ENCODE measurements at places on chromosomes 5 and 9.

DNA sequence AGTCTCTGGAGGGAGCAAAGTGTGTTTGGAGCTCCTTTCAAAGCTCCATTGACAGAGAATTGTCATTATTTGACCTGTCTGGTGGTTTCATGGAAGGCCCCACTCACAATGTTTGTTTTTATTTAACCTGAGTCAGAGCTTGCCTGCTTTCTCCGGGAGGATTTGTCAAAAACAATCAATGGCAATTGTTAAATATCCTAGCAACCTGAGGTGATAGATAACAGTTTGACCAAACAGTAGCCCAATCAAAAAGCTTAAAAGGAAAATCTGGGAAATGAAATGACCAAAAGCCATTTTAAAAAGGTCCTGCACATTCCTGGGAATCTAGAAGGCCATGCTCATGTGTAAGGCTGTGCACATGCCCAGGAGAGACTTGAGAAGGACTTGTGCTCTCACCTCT, 177.2 kb upstream of the POC5 start:
- DNase-seq, result no peak

GRCh38 chr5:44860267-44860666, 51.5 kb downstream of the MRPS30 start:
- DNase-seq, result no peak

GRCh38 chr9:114898741-114899140, 31.6 kb downstream of the TNFSF8 start:
- DNase-seq, result no peak

- DNase-seq, result no peak
Observed at GRCh38 chr9:10921671-10922070, 308.9 kb upstream of the PTPRD start.

- no peak for DNase-seq
Observed at GRCh38 chr9:68730570-68731235, 25.7 kb downstream of the PIP5K1B start.

DNA sequence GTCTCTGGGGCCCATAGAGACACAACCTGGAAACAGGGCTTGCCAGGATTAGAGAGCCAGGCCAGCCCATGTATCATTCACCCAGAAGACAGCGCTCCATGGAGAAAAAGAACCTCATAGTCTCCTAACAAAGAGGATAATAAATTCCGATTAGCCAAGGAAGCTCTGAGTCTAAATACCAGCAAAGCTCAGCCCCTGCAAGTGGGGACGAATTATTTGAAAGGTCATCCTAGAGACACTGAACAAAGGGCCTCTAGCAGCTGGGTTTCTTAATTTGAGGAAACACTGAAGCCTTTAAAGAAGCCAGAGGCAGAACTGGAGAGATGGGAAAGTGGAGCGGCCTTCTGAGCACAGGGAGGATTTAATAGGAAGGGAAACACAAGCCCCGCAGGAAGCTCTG, 287.1 kb upstream of the ZNF462 start:
- DNase-seq, result no peak

DNA sequence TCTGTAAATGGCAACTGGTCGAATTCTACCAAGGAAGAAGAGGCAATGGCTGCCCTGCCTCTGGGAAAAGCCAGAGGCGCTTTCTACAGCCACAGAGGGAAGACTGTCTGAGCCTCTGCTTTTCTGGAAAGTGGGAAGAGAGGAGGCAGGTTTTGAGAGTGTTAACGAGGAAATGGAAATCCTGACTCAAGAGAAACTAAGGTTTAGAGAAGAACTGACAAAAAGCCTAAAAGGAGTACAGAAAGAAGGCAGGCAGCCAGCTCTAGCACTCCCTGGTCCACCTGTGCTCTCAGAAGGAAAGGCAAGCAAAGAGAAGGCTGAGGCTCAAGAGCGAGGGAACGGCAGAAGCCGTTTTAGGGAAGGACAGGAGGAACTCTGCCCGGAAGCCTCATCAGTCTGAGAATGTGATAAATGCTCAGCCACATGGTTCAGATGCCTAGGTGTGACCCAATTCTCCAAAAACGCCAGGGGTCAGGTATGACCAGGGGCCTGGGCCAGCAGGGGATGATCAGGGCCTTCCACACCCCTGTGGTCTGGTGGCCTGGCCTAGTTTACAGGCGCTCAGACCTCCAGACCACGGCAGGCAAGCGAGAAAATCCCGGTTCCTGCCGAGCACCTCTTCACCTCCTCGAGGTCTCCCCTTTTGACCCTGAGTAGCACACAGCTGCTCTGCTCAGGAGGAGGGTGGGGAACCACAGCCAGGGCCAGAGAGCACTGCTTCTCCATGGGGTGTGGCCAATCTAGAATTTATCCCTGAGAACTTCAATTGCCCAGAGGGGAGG, 79.9 kb upstream of the FBXW11 start:
- DNase-seq, result no peak

DNA sequence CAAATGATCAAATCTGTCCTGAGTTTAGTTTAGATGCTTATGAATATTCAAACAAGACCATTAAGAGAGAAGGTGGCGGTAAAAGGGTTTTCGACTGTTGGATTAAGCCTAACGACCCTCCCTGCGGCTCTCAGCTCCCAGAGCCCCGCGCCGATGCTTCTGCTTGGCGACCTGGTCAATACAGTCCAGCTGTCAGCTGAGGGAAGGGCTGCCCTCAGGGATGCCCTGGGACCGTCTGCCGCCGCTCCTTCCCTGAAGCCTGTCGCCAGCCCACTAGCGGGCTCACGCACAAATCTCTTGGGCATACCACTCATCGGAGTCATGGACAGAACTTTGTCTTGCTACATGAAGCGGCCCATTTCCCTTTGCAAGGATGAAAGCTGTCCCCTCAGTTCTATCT, 136.6 kb upstream of the RAPGEF1 start:
- DNase-seq, result no peak

GRCh38 chr9:92657296-92658094, 12.4 kb downstream of the IPPK start:
- no peak for DNase-seq

GRCh38 chr5:100188778-100189177, 346.4 kb upstream of the FAM174A start:
- no peak for DNase-seq

- DNase-seq, result no peak
Observed at GRCh38 chr9:113152699-113153098, 1.9 kb downstream of the SLC31A2 start.

DNA sequence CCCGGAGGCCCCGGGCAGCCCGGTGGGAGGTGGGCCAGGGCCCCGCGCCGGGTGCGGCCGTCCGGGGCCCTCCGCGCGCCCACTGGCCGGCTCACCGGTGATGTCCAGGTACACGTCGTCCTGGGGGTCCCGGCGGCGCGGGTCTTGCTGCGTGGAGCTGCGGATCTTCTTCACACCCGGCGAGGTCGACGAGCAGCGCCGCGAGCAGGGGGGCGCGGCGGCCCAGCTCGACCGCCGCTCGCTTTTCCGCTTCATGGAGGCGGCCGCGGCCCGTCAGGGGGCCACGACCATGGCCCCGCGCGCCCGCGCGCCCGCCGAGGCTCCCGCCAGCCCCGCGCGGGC, 548 bp downstream of the CDC14B start:
- DNase-seq, result no peak

- DNase-seq, result no peak
Observed at GRCh38 chr5:89556215-89556913, 673.4 kb upstream of the MEF2C start.

- DNase-seq, result no peak
Observed at GRCh38 chr9:23556459-23556858, 269.6 kb downstream of the ELAVL2 start.

DNA sequence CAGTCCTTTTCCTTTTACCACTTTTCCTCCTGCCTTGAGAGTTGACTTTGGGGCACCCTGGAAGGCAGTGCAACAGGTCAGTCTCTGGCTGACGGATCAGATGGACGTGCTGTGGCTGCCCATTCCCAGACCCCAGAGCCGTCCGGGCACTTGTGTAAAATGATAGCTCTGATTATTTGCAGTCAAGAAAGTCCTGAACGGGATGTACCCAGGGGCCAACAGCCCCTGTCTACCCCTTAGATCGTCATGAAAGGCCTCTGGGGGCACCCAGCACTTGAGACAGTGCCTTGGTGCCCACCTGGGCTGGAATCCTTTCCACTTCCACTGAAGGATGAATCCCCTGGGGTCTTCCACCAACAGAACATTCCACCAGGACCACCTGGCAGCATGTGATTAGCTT, 17.7 kb upstream of the ANGPTL2 start:
- DNase-seq, result no peak

- no peak for DNase-seq
Observed at GRCh38 chr5:87210743-87211142, 56.9 kb upstream of the RASA1 start.

DNA sequence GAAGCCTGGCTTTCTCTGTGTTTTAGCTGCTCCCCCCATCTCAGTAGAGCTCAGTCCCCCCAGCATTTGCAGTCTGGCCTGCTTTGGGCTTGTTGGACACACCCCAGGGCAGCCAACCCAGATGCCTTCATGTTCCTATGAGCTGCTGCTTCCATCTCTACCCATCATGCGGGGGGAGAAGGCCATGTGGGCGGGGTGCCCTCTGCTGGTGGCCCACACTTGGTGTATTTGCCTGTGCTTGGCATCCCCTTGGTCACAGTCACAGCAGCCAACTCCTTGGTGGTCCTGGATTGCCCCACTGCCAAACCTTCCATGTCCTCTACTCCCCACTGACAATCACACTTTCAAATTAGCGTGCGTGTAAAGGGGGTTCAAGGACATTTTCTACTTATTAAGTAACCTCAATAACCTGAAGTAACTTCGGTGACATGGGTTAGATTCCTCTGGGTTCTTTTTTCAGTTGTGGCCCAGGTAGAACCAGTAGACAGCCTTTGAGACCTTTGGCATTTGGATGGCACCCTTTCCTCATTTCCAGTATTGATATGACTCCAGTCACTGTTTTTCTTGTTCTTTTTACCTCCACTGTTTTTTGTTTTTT, 42.8 kb downstream of the SNX30 start:
- DNase-seq, result no peak

DNA sequence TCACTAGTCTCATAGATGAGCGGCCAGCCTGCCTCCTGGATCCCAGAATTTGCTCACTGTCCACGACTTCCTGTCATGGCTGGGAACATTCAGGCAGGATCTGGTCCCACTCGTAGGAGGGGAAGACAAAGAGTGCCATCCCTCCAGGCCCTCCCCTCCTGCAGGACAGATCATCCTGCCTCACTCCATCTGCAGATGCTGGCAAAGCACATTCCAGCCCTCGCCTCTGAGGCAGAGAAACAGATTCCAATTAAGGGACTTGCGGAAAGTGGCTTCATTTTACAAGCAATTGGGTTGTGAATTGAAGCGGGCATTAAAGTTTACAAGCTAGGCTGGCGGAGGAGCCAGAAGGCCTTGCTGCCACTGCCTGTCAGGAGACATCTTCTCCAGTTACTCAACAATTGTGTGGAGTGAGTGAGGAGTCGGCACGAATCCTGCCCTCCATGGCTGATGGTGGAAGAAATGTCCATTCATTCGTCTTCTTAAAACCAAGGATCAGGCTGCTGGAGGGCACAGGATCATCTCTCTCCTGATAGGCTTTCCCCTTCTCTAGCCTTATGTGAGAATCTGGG, 41.8 kb upstream of the KCNMB1 start:
- DNase-seq, result no peak

GRCh38 chr5:39342460-39342859, 21.8 kb downstream of the C9 start:
- DNase-seq, result no peak

DNA sequence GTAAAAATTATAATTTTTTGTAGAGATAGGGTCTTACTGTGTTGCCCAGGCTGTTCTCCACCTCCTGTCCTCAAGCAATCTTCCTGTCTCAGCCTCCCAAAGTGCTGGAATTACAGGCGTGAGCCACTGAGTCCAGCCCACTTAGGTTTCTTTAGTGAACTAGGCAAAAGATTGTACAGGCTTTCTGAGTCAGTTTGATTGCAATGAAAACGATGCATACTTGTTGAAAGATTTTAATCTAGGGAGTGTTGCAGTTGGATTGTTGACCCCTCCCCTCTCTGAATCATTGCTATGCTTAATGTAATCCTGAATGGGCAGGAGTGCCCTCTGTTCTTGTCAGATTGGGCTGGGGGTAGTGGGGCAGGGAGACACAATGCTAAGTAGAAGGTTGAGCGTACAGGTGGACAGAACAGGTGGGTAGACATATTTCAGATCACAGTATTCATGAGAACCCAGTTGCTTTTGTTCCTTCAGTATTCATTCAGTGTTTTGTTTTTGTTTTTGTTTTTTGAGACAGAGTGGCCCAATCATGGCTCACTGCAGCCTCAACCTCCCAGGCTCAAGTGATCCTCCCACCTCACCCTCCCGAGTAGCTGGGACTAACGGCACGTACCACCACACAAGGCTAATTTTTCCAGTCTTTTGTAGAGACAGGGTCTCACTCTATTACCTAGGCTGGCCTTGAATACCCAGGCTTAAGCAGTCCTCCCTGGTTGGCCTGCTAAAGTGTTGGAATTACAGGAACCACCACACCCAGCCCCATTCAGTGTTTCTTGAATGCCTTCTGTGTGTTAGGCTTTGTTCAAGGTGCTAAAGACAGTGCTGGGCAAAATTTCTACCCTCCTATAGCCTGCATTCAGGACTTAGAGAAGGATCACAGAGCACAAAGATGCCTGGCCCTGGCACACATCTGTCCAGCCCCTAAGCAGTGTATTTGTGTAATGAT, 70.1 kb downstream of the KIAA1958 start:
- no peak for DNase-seq

GRCh38 chr5:36688722-36689121, 82.3 kb downstream of the SLC1A3 start:
- DNase-seq, result no peak

DNA sequence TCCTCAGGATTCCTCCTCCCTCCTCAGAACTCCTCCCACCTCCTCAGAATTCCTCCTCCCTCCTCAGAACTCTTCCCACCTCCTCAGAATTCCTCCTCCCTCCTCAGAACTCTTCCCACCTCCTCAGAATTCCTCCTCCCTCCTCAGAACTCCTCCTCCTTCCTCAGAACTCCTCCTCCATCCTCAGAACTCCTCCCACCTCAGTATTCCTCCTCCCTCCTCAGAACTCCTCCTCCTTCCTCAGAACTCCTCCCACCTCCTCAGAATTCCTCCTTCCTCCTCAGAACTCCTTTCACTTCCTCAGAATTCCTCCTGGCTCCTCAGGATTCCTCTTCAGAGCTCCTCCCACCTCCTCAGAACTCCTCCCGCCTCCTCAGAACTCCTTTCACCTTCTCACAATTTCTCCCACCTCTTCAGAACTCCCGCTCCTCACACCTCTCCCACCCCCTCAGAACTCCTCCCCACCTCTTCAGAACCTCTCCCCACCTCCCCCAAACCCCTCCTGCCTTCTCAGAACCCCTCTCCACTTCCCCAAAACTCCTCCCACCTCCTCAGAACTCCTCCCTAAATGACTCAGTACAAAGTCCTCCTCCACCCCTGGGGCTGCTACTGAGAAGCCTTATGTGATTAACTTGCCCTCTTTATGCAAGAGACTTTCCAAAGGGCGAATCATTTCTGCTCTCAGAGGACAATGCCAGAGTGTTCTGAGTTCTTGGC, 23.2 kb downstream of the SLC46A2 start:
- no peak for DNase-seq

GRCh38 chr9:69937833-69938535, 105.7 kb upstream of the MAMDC2 start:
- DNase-seq, result no peak

DNA sequence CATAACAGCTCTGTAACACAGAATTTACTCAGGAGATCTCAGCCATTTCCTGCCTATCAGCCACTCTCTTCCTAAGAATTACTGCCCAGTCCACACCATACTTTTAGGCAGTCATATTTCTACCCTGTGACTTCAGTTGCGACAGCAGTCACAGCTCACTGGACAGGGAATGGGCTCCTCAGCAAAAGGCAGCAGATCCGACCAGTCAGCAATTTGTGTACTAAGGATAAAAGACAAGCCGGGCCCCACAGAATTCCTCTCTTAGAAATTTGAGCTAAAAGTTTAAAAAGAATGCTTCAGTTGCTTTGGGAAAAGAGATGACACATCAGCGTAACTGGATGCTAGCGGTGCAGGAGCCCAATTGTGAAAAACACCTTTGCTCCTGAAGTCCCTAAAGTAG, 172.1 kb downstream of the ENC1 start:
- DNase-seq, result no peak
